NCI-H1105 (cell line): ENCODE measurements at places on chromosomes 2 and 18.
A peak's percentile ranks its signal among the peaks of the same experiment; 100 is the strongest.

DNA sequence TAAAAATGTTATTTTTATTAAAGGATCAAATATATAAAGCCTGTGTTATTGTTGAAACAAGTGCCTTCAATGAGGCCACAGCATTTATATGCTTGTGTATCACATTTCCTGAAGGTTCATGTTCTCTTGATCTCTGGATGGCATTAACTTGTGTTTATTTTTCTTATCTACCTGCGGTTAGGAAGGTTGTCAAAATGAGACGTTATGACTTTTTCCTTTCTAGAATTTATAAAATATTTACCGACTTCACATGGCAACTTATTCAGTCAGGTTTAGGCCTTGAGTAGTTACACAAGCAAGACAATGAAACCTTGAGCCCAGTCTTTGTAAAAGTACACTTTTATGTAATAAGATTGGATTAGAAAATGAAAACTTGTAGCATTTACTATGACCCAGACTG is 196.4 kb upstream of the ACVR2A start:
- no peak for DNase-seq

GRCh38 chr18:64991102-64991501 is 759.7 kb upstream of the CDH7 start:
- no peak for DNase-seq

DNA sequence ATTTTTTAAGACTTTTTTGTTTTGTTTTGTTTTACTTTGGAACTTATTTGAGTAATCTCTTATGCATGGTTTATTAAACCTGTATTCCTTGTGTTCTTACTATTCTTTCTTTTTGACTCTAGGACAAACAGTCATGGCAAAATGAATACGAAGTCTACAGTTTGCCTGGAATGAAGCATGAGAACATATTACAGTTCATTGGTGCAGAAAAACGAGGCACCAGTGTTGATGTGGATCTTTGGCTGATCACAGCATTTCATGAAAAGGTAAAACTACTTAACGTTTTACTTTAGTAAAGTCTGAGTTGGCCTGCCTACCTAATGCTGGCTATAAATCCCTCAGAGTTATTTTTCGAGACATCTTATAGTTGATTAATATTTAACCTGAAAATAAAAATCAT is 72.3 kb downstream of the ACVR2A start:
- no peak for DNase-seq

- no peak for DNase-seq
Observed at GRCh38 chr2:199883474-199884212, 27.4 kb upstream of the C2orf69 start.

DNA sequence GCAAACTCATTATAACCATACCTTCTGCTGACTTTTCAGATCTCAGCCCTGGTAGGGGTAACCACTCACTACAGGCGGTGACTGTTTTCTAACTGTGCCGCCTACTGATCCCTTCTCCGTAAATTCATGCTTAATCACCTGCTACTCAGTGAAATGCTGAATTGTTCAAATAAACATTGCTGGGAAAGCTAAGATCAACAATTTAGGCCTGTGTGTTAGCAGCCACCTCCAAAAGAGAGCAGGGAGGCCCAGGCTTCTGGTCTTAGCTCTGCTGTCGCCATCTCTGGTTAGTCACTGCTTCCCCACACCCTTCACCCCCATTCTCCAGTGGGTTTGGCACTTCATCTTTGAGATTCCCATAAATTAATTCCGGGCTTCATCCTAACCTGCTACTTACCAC is 21.8 kb upstream of the NT5C1B start:
- no peak for DNase-seq

DNA sequence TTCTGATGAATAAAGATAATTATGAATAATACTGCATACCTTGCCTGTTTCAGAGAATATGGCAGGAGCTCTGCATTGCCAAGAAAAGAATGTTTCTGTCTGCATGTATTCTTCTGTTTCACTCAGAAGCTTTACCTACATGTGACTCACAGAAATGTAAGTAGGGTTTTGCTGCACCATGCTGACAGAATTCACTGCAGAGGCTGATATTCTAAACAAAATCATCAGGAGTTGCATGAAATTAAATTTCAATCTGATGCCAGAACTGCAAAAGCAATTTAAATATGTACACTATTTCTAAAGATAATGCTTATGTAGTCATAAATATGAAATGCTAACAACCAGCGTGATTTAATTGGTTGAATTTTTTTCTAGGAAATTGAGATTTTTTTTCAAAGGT is 332.8 kb upstream of the FSHR start:
- no peak for DNase-seq

DNA sequence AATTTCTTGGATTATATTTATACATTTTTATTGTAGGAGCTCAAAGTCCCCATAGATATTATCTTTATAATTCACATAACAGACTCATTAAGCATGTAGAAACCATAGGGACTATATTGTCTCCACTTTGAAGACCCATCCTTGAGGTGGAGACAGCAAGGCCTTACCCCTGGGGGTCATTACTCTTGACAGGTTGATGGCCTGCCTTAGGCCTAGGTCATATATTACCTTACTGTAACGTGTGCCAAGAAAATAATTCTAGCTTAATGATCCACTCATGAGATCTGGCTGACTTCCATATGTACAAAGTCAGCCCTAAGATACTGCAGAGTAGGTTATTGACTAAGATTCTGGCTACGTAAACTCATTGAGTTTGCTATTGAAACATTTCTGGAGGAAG is 65.4 kb upstream of the GLS start:
- peak; percentile 54 for DNase-seq

DNA sequence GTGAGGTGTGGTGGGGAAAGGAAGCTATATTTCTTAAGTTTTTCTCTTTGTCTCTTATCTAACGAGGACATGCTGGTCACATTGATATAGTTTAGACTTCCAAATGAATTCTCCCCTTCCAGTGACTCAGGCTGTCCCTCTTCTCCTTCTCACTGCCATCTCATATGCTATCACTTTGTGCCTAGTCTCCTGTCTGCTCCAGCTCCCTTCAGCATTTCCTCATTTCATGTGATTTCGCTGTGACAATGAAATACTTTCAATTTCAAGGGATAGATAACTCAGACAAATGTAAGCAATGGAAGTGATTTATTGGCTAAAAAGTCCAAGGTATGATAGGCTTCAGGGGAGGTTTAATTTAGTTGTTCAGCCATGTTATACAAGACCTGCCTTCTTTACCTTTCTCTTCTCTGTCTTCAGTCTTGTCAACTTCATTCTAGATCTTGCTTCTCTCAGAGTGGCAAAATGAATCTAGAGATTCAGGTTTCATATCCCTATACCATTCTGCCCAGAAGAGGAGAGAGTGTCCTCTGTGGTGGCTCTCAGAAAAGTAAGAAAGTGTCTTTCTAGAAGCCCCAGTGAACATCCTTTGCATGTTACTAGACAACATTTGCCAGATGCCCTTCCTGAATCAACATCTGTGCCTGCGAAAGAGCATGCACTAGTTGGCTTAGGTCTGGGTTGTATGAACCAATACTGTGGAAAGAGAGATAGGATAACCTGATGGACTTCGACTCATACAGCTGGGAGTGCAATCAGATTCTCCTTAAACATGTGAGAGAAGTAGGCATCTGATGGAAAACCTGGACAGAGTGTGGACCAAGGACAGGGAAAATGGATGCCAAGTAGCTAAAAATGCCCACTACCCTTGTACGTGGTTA is 29.9 kb upstream of the GPR155 start:
- no peak for DNase-seq
